ENCODE measurements at places on chromosomes 6 and 20.

GRCh38 chr6:83221889-83222479, 28.8 kb downstream of the RWDD2A start:
- peak; percentile 71 for DNase-seq

- DNase-seq: no peak
These were observed 18.9 kb upstream of the AKAP7 start for GRCh38 chr6:131116321-131116720.

GRCh38 chr6:18023891-18024290, 36.5 kb upstream of the KIF13A start:
- no peak for DNase-seq

- DNase-seq: no peak
These were observed 370.9 kb upstream of the SOX4 start for GRCh38 chr6:21222656-21223055.

- DNase-seq: peak; percentile 56
These were observed at the start of gene HELZ2 for GRCh38 chr20:63574156-63574828. Gene HELZ2 (minus strand): TSS chr20:63574239. CDS start chr20:63572385, 1,854 bp downstream.

- DNase-seq: no peak
These were observed 220.8 kb downstream of the PREX1 start for GRCh38 chr20:48606841-48607543.

DNA sequence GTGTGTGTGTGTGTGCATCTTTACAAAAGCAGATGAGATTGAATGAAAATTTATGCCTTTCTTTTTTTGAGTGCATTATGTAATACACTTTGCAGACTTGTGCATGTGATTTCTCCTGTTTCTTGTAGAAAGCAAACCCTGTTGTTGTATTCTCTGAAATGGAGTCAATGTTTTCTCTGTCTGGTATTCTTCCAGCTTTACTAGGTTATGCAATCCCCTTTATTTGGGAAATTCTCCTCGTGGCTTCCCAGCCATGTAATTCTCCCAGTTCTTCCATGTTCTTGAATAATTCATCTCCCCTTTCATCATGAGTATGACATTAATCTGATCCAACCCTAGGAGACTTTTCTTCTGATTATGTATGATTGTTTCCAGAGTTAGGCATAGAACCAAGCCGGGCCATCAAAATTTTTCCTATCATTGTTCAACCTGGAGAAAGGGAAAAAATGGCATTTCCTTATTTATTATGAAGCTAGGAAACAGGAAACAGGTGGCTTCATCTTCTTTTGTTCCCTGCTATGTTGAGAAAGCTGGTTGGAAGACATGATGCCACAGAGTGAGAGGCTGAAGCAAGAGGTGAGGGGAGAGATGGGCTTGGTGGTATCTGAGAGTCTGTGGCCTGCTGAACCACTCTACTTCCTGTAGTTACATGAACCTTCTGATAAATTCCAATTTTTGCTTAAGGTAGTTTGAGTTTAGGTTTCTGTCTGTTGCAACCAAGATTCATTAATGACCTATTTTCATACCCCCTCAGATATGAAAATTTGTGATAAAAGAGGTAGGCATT, 68.8 kb downstream of the PRL start:
- peak; percentile 13 for DNase-seq

DNA sequence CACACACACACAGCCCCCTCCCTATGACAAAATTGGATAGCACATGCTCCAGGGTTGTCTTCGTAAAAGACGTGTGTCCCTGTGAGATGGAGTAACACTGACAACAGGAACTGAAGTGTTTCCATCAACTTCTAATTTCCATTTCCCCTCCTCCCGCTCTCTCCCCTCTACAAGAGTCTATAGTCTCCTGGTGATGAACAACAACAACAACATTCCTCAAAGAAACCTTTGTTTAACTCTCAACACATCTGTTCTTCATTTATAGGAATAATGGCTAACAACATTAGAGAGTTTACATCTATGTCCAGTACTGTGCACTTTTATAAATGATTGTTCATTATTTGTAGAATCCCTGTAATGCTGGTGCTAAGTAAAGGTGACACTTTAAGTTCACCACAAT, 205.8 kb upstream of the SSTR4 start:
- DNase-seq: no peak

GRCh38 chr20:17896193-17896723, 72.3 kb downstream of the SNX5 start:
- peak; percentile 20 for DNase-seq

GRCh38 chr6:118706702-118707101, 55.3 kb upstream of the CEP85L start:
- no peak for DNase-seq

- DNase-seq: peak; percentile 48
These were observed 146.9 kb downstream of the PHACTR3 start for GRCh38 chr20:59751075-59751711.

DNA sequence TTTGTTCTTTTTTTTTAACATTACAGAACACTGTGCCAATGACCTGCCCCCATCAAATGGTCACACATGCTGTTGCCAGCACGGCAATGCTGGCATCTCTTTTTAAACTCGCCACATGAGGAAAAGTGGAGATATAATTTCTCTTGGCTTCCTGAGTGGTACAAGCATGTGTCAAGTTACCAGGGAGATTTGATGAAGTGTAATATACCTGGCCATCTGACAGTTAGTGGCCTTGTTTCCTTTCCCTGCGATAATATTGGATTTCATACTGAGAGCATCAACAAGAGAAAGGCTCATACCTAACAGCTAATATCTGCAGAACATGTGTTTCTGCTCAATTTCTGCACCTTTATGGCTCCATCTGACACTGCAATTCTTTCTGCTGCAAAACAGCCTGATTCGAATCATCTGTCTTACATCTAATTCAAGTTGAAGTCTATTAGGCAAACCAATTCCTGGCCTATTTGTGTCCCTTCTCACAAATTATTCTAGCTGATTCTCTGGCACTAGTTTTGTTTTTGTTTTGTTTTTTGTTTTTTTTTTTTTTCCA, 519.5 kb downstream of the PREX1 start:
- DNase-seq: no peak

- no peak for DNase-seq
These were observed 32.8 kb upstream of the SMIM8 start for GRCh38 chr6:87289571-87289970.

DNA sequence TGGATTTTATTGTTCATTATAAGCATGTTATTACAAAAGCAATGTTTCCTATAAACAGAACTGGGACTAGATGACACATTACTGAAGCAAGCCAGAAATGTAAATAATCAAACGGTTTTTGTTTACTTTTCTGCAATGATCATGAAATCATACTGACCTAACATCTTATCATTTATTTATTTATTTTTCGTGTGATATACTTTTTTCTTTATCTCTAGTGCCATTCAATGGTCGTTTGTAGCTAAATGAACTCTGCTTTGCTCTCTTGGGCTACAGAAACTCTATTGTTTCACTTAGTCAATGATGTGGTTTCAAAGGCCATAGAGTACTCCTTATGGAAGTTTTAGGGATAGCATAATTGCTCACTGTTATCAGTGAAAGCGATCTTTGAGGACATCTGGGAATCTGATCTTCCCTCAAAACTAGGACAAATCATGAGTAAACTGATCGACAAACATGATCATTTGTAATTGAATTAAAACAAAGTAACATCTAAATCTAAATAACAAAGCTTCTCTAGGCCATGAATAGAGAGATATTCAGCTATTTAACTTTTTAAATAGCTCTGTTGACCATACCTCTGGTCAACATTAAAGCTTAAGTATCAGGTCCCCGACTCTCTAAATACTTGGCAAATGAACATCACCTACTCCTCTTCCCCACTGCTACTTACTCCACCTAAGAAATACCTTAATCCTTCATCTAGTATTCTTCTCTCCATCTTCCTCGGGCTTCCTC, 933.4 kb downstream of the TFAP2A start:
- DNase-seq: no peak

- DNase-seq: no peak
These were observed 95.4 kb upstream of the DEFB112 start for GRCh38 chr6:50145125-50145524.

GRCh38 chr6:118101831-118102345, 194.8 kb downstream of the SLC35F1 start:
- no peak for DNase-seq

- DNase-seq: peak; percentile 57
These were observed 118.2 kb downstream of the CDKAL1 start for GRCh38 chr6:20652299-20653084.

DNA sequence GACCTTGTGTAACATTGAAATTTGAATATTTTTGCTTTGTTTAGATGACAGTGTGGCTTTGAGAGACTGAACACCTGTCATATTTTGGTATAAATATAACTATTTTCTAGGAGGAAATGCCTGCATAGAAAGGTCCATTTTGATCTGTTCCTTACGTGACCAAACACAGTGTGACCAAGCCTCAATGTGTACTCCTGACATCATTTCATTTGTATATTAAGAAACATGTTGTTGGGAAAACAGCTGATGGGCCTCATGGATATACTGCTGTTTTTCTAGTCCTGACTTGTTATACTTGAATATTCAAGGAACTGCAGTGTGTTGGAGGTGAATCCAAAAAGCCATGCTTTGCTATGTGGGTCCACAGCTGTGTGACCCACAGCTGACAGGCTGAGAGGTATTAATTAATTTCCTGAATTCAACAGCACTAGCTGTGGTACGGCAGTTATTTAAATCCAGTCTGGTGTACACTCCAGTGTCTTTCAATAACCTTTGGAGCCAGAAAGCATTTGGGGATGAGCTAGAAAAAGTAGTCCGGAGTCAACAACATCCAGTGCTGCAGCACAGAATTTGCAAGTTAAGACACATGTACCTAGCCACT, 18.9 kb downstream of the NCOA7 start:
- no peak for DNase-seq

DNA sequence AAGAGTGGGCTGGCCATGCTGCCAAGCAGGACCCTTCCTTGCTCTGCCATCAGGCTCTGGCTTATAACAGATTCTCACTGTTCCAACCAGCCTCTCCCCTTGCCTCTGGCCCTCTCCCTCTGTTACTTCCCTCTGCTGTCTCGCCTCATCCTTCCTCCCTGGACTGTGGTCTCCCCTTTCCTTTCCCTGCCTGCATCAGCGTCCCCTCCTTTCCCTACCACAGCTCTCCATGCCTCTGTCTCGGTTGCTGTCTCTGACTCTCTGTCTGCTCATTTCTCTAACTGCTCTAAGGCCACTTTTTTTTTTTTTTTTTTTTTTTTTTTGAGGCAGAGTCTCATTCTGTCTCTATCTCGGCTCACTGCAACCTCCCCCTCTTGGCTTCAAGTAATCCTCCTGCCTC, 173.4 kb downstream of the PTPRT start:
- no peak for DNase-seq

GRCh38 chr6:169167581-169168301, 85.9 kb downstream of the THBS2 start:
- DNase-seq: peak; percentile 99

- peak; percentile 81 for DNase-seq
These were observed 3.0 kb downstream of the THBS2 start for GRCh38 chr6:169250660-169251059.

GRCh38 chr6:40112350-40112749, 178.1 kb upstream of the MOCS1 start:
- no peak for DNase-seq

GRCh38 chr20:19697415-19697814, 60.6 kb upstream of the RIN2 start:
- no peak for DNase-seq

DNA sequence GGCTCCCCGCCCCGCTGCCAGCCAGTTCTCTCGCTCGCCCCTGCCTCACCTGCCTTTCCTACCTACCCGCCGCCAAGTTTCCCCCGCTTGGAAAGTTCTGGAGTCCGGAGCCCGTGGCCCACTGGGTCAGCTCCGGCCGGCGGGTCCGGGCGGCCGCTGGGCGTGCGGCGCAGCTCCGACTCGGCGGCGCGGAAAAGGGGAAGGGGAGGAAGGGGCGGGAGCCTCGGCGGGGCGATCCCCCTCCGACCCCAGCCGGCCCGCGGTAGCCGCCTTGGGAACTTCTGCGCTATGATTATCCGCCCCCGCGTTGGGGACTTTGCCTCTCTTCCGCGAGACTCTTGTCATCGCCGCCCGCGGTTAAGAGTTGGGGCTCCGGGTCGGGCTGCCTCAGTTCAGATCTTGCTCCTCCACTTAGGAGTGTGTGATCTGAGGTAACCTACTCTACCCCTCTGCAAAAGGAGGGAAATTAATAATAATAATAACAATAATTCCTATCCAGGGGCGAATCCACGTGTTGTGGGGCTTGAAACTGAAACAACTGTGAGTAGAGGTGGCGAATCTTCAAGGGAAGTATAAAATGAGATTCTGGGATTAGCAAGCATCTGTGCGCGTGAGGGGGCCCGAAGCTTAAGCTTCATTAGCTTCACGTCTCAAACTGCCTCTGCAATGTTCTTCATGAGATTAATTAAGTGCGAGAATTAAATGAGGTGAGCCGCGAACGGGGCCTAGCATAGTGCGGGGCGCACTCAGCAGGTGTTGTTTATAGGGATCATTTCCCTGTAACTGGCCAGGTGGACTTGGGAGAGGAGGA, 30.8 kb downstream of the SF3B5 start:
- no peak for DNase-seq

- DNase-seq: no peak
These were observed 182.9 kb upstream of the ECI2 start for GRCh38 chr6:4318321-4318720.

- DNase-seq: no peak
These were observed 53.9 kb downstream of the LINC00237 start for GRCh38 chr20:21052241-21052640.

DNA sequence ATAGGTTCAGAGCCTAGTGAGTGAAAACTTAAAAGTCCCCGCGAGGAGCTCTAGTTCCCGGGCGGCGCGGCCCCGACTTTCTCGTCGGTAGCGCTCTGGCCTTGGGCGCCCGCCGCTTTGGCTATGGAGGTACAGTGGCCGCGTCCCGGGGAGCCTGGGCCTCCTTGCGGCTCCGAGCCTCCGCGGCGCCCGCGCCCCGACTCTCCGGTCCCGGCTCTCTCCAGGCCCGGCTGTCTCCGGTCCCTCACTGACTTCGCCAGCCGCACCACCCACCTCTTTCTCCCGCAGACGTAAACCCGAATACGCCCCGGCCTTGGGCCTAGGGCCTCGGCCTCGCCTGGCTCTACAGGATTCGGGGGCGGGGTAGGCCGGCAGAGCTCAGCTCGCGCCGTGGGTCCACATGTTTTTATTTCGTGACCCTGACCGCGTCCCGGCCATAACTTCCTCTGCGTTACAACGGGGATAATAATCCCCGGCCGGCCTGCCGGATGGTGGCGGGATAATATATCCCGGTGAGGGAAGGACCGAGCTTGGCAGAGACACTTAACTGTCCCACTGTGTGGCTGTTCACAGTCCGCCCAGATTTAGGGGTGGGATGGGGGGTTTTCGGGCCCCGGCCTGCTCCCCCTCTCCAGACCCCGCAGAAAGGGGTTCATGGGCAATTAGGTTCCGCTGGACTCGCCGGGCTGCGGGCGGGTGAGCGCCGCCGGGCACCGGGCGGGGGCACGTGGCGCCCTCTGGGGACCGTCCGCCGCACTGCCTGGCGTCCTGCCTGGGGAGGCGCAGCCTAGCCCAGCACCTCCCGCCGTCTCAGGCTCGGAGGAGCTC, 10.0 kb upstream of the TBX18 start:
- peak; percentile 74 for DNase-seq

DNA sequence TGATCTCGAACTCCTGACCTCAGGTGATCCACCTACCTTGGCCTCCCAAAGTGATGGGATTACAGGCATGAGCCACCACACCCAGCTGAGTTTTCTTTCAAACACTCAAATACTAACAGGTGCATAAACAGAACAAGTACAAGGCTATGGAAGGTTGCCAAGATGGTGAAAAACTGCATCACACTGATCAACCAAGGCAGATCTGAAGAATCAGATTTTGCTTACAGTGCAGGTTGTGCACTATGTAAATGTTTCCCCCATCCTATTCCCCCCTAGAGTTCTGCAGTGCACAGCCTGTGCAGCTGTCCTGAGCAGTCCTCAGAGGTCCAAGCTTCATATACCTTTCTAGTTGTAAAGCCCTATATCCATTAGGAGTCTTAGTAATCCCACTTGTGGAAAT, 73.0 kb downstream of the GFRA4 start:
- no peak for DNase-seq
